NCI-H187 treated with DMSO at 0.1 percent for 48 hours (cell line): ENCODE measurements at places on chromosomes 6 and 20.

DNA sequence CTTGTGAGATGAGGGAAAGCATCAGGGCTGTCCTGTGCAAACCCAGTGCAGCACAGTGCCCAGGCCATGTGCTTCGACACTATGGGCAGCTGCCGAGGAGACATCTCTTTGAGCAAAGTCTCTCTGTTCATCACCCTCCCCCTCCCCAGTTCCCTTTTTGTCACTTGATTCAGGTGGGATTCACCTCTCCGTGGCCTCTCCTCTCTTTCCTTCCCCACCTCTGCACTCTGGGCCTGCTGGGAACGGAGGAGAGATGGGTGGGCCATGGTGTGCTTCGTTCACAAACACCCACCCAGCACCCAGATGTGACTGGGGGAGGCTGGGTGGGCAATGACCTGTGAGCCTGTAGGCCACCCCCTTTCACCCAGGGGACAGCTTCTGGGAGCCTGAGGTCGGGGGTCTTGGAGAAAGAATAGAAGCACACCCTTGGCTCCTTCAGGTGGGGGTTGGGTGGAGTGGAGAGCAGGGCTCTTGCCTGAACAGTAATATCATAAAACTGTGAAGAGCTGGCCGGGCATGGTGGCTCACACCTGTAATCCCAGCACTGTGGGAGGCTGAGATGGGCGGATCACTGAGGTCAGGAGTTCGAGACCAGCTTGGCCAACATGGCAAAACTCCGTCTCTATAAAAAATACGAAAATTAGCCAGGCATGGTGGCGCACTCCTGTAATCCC is 33.5 kb upstream of the DLGAP4 start:
- DNase-seq = no peak

DNA sequence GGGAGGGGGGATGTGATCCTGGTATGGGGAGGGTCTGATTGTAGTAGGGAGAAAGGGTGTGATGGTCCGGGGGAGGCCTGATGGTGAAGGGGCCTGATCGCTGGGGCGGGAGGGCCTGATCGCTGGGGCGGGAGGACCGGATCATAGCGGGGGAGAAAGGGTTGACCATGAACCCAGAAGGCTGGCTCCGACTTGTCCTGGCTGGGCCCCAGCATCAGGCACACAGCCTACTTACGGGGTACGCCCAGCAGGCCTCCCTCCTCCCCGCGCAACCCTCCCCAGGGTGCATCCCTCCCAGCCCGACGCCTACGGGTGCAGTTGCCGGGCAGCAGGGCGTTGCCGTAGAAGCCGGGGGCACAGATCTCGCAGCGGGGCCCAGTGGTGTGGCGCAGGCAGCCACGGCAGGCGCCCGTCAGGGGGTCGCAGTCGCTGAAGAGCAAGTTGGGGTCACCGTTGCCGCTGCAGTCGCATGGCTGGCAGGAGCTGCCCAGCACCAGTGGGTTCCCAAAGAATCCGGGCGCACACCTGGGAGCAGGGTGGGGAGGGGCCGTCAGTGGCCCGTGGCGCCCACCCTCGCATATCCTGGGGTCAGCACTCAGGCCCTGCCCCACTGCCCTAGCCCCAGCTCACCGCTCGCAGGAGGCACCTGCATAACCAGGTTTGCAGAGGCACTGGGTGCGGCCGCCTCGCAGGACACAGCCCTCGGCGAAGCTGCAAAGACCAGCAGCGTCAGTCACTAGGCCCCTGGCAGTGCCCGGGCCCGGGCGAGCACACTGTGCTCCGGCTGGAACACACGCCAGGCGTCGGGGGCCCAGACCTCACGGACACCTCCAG is 20.6 kb downstream of the ADRM1 start:
- no peak for DNase-seq

- DNase-seq = no peak
Measured at GRCh38 chr6:56713254-56713672, 70.6 kb upstream of the DST start.

- no peak for DNase-seq
Measured at GRCh38 chr6:34836008-34836407, 44.1 kb downstream of the BLTP3A start.

DNA sequence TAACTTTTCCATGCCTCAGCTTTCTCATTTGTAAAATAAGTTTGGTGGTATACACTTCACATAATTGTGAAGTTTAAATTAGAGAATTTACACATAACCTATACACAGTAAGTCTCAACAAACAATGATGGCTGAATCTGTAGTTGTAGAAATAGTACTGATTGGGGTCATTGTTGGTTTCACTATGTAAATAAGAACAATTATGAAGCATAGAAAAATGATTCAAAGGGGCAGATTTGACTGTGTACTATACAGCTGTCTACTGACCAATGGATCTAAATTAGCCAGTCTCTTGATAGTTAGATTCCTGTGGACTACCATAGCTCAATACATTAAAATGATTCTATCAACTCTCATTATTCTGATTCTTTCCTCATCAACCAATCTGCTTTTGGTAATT is 181.1 kb upstream of the STXBP5 start:
- DNase-seq = no peak

DNA sequence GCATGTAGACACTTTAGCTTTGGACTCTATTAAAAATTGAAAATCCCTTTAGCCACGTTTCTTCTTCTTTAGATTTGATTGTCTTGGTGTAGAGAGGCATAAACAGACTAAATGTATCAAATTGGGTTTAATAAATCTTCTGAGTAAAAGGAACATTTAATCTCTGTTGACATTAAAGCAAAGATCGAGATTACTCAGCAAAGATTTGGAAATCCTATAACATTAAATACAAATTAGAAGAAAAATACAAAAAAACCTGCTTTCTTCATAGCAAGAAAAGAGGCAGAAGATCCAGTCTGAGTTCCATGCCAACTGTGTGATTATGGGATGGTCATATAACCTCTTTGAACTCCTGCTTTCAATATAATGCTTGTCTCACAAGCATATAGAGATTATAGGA is 172.3 kb downstream of the GJA1 start:
- no peak for DNase-seq
